ENCODE measurements at places on chromosomes 1 and 21.

- no peak for DNase-seq
These were observed 21.6 kb upstream of the TRAF5 start for GRCh38 chr1:211305044-211305443.

GRCh38 chr21:26408511-26408910, 164.6 kb downstream of the CYYR1 start:
- DNase-seq, result no peak

GRCh38 chr1:208445758-208446203, 201.6 kb upstream of the PLXNA2 start:
- DNase-seq, result no peak

DNA sequence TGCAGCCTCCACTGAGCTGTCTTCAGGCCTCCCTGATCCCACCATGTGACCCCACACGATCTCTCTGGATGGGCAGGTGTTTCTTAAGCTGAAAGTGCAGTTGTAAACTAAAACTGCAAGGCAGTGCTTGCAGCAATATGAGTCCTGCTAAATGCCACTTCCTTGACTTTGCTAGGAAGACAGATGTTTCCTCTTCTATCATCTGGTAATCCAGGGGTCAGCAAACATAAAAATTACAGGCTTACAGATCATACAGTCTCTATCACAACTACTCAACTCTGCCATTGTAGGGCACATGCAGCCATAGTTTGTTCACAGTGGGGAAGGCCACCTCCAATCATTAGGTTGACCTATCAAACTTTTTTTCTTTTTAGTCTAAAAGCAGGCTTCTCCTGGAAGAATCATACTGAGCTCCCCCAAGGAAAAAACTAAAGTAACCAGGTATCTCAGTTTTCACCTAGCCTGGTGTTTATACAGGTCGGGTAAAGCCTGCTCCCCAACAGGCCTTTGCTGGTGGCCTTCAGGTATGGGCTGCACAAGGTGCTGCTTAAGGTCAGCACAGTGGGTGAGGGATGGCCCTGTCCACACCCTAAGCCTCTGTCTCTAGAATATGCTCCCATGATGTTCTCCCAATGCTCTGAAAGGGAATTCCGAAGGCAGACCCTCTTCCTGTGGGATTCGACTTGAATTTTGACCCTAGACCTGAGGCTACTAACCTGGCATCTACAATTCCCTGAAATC, 10.8 kb downstream of the ABCA4 start:
- DNase-seq, result no peak

- DNase-seq, result no peak
These were observed 104.4 kb downstream of the UCHL5 start for GRCh38 chr1:192954705-192955265.

GRCh38 chr1:115252585-115252984, 85.5 kb downstream of the NGF start:
- DNase-seq, result no peak

DNA sequence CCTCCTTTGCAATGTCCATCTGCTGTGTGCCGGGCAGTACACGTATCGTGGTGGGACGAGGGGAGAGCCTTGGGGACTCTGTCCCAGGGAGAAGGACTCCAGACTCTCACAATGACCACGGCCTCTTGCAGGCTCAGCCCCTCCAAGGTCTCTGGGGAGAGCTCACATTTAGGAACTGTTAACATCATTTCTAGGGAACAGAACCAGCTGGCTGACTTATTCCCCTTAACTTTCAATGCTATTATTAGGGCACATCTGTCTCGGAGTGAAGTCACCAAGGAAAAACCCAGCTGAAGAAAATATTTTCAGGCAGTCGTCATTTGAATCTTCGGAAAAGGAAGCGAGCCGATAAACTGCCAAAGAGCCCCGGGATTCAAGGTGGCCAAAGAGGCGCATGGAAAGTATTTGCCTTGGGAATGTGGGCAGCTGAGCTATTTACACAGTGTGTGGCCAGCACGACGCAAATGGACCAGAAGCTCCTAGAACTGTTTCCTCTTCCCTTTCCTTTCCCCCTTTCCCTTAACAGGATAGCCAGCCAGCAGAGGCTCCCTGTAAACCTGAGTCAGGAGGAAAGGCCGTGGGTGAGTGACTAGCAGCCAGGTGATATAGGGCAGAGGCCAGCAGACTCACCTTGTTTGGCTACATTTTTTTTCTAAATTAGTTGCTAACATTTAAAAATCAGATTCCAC, 74.5 kb downstream of the ITPKB start:
- DNase-seq, result no peak

DNA sequence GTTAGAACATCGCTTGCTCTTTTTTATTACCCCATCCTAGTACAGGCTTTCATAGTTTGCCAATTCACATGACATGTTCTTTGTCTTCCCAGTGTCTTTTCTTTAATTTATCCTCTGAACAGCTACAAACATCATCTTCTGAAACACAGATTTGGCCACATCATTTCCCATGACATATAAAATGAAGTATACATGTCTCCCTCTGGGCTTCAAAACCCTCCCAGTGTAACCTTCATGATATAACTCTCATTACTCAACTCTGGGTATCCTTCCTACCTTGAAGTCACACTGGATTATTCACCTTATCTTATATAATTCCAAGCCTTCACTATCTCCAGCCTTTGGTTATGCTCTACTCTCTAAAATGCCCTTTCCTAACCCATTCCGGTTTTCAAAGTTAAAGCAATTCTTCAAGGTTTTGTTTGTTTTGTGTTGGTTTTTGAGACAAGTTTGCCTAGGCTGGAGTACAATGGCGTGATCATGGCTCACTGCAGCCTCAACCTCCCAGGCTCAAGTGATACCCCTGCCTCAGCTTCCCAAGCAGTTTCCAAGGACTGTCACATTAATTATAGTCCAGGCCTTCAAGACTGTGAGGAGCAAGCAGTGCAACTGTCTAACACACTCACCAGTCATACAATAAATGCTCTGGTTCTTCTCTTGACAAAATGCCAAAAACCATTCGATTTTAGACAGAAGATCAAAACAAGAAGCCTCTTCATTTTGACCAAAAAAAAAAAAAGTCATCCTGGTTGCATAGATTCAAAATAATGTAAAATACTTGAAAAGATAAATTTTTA, 5.8 kb downstream of the RGS1 start:
- no peak for DNase-seq

GRCh38 chr1:93537924-93538323, 90.0 kb downstream of the FNBP1L start:
- DNase-seq, result no peak

- DNase-seq, result peak; percentile 54
These were observed 102.5 kb upstream of the TARDBP start for GRCh38 chr1:10909697-10910680.
